ENCODE measurements at places on chromosomes 16 and 17.

GRCh38 chr16:50167556-50167955 lies 14.4 kb downstream of the TENT4B start:
- no peak for DNase-seq

DNA sequence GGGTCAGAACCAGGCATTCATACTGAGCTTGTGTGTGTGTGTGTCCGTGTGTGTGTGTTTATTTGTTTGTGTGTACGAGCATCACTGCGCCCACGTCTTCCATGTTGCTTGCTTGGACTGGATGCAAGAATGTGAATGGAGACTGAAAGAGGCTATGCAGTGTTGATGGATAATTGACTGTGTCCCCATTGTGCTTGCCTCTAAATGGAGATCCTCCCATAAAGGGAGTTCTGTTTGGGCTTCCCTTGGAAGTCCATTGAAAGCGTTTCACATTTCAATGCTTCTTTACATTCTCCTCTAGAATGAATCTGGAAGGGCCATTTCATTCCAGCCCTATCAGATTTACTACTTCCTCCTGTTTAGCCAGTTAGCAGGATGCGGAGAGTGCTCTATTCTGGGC lies 124.0 kb downstream of the GP2 start:
- no peak for DNase-seq

GRCh38 chr17:79673517-79673916 lies 57.2 kb upstream of the ENPP7 start:
- no peak for DNase-seq

DNA sequence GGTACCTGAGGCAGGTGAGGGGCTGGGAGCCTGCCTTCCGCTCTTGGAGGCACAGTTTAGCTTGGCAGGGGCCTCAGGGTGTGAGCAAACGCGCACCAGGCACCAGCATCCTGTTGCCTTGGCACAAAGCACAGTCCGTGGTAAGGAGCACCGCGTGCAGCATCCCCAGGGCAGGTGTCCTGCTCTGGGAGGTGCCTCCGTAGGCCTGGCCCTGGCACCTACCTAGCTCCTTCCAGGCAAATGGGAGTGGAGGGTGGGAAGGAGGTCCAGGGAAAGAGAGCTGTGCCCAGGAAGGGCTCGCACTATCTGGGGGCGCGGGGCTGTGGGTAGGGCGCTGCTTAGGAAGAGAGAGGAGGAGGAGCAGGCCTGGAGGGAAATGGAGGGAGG lies 3.1 kb upstream of the GSE1 start:
- no peak for DNase-seq

- DNase-seq, result no peak
Observed at GRCh38 chr17:51200846-51201245, 34.6 kb downstream of the NME2 start.

GRCh38 chr16:50269061-50269705 lies 2.8 kb downstream of the ADCY7 start:
- DNase-seq, result no peak

- DNase-seq, result no peak
Observed at GRCh38 chr16:60811051-60811608, 1225.1 kb downstream of the CDH8 start.

DNA sequence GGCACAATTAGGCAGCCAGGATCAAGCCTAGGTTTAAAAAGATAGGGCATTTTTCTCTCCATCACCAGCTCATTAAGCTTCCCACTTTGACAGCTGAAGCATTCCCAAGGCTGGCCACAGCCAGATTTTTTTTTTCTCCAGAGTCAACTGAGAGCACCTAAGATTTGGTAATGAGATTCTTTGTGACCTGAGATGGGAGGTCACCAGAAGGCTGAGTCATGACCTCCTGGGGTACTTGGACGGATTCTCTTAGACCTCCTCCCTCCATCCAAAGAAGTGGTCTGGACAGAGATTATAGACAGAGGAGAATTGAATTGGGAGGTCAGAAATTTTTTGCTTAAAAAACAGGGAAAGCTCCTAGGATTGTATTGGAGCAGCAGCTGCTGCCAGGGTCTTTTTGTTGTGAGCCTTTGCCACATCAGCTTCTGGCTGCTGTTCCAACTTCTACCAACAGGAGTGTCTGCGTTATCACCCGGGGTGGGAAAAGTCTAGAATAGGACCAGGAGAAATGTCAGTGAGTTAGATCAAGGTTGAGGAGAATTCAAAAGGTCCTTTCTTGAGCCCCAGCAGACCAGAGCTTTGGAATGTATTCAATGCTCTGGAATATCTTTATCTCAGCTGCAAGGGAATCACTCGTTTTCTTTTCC lies 221.2 kb upstream of the N4BP1 start:
- DNase-seq, result no peak

DNA sequence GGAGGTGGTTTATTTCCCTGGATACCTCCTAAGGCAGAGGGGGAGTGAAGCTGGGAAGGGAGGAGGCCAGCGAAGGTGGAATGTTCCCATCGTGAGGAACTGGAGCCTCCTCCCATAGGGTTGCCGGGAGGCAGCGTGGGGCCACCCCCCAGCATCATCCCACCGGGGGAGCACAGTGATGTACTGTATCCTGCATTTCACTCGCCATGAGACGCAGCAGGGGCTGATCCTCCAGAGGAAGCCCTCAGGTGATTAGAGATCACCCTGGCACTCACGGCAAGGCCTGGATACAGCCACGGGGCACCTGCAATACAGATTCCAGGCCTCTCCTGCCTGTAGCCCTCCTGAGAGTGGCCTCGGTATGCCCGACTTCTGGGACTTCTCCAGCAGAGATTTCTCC lies 25.5 kb upstream of the BEAN1 start:
- no peak for DNase-seq

- DNase-seq, result no peak
Observed at GRCh38 chr16:30049871-30050270, 15.7 kb upstream of the ALDOA start.

GRCh38 chr17:14693382-14693781 lies 392.5 kb downstream of the HS3ST3B1 start:
- no peak for DNase-seq

- DNase-seq, result no peak
Observed at GRCh38 chr16:24544640-24545039, 5.3 kb downstream of the RBBP6 start.

DNA sequence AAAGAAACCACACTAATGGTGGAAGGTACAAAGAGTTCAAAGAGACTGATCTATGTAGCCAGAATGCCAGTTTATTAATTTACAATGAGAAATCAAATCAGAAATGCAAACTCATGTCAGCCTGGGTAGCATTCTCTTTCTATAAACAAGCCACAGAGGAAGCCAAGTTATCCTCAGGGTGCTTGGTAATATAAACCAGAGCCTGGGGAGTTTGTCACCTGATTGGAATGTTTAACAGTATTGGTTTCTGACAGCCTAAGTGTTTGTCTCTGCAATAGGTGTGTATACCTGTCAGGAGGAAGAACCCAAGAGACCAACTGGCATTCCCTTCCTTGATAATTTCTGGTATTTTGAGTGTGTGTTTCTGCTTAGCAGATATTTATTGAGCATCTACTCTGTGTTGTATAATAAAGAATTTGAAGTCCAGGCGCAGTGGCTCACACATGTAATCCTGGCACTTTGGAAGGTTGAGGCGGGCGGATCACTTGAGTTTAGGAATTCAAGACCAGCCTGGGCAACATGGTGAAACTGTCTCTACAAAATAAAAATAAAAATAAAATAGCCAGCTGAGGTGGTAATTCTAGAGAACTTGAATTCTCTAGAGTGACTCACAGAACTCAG lies 3.1 kb upstream of the C17orf58 start:
- no peak for DNase-seq

- DNase-seq, result no peak
Observed at GRCh38 chr16:72961115-72961832, 86.7 kb downstream of the ZFHX3 start.

Data from CD4-positive, alpha-beta memory T cell (primary cell).